ENCODE measurements at places on chromosomes 1 and 21.

DNA sequence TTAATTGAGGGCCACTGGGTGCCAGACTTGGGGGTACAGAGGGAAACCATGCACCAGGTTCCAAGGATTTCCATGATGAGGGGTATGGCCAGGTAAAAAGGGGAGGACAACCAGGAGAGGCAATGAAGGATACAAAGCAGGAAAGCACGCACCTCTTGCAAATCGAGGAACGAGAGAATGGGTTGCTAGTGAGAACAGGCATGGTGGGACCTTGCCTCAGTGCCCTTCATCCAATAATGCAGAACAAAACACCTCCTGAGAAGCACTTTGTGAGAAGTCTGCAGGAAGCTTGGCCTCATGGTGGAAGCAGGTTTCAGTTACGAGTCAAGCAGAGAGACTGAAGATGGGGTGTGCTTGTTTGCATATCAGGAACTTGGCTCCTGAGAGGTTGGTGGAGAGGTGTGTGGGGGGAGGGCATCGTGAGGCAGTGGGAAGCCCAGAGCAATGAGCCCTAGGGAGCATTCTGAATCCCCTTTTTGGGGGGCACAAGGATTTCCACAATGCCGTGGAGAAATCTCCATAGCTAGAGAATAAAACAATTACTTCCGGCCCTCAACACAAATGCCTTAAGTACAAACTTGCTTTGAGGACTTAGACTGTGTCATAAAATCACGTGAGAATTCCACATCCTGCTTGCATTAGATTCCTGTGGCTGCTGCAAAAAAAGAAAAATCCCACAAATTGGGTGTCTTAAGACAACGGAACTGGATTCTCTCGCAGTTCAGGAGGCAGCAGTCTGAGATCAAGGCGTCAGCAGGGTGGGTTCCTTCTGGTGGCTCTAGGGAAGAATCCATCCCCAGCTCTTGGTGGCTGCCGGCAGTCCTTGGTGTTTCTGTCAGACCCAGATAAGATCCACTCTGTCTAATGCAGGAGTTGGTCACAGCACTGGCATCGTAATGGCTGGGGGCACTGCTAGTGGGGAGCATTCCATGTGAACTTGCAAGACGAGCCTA lies 54.9 kb upstream of the BACE2 start:
- no peak for DNase-seq

GRCh38 chr1:48831120-48831978 lies 54.7 kb upstream of the BEND5 start:
- no peak for DNase-seq

DNA sequence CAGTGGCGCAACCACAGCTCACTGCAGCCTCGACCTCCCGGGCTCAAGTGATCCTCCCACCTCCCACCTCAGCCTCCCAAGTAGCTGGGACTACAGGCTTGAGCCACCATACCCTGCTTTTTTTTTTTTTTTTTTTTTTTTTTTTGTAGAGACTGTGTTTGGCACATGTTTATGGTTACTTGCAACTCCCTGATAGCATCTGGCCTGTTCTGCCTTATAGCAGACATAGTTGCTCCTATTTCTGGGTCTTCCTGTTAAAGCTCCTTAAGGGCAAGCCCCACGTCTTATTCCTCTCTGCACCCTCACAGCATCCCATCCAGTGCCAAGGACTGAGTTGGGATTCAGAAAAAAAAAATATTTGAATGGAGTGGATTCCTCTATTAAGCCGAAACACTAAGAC lies 17.1 kb upstream of the CNR2 start:
- no peak for DNase-seq

DNA sequence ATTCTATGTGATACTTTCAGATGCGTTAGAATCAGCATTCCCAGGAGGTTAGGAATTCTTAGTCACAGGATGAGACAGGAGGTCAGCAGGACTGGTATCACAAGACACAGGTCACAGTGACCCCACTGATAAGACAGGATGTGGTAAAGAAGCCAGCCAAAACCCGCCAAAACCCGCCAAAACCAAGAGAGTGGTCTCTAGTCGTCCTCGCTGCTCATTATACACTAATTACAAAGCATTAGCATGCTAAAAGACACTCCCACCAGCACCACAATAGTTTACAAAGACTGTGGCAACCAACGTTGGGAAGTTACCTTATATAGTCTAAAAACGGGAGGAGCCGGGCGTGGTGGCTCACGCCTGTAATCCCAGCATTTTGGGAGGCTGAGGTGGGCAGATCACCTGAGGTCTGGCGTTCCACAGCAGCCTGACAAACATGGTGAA lies 13.9 kb upstream of the ACTA1 start:
- DNase-seq = no peak

All from stimulated activated CD8-positive, alpha-beta memory T cell treated with anti-CD3 and anti-CD28 coated beads, Interleukin-7, amount 100 ng/mL, for 24 hours (primary cell).